A549 treated with AZD2906 at 1 μM for 4 hours (cell line): ENCODE measurements at places on chromosomes 12 and 14. TPM values are rescaled to one million over a fixed set of nuclear protein-coding genes. Genes with fewer than 3 reads are reported as not detected.

Gene PPP1R1A
- 0.13 to 0.28 TPM (median 0.19 TPM) in 5 replicates for total RNA-seq

Gene SERPINA12
- 0.08 TPM in 1 of 5 replicates, not detected in the others for total RNA-seq

Gene RAP1B
- 169 to 234 TPM (median 172 TPM) in 5 replicates for total RNA-seq

Gene FGF23
- total RNA-seq, result not detected in 5 replicates

Gene LAG3
- 0.83 to 1.6 TPM (median 1.4 TPM) in 5 replicates for total RNA-seq

Gene SIX1
- total RNA-seq, result 5.7 to 7.5 TPM (median 6.9 TPM) in 5 replicates

Gene MYF5
- not detected in 5 replicates for total RNA-seq

Gene OTX2
- not detected in 5 replicates for total RNA-seq

Gene CDKN1B
- 14.4 to 17.1 TPM (median 16.1 TPM) in 5 replicates for total RNA-seq

Gene TMEM30B
- total RNA-seq, result 0.16 to 0.25 TPM (median 0.22 TPM) in 5 replicates

Gene PLEKHG3
- 18.6 to 25.6 TPM (median 24.8 TPM) in 5 replicates for total RNA-seq
